PC-3 (cell line): ENCODE measurements at places on chromosomes 1 and 21.

GRCh38 chr1:225424562-225425200, 3.2 kb downstream of the LBR start:
- DNase-seq = peak; percentile 61

DNA sequence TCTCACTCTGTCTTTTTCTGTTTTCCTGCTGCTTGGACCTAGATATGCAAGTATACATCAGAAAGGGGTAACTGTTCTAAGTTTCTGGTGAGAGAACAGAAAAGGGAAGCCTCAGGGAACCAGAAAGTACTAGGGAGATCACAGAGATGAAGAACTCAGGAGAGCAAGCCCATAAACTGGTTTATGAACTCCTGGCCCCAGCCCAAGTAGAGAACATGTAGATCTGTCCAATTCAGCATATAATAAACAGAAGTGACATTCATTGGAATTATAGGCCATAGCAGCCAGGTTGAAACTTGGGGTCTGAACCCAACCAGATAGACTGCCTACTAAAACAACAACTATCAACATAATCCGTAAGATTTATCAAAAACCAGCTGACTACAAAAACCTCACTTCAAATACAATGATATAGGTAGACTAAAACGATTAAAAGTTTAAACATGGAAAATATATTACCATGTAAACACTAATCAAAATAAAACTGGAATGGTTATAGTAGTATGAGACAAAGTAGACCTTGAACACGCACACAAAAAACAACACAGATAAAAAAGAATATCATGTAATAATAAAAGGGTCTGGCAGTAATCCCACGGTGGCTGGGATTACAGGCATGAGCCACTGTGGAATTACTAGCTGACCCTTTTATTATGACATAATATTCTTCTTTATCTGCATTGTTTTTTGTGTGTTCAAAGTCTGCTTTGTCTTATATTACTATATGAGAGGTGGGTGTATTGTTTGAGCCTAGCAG, 65.0 kb downstream of the ZSWIM5 start:
- DNase-seq = no peak

GRCh38 chr1:160862203-160863060, at the start of gene CD244:
TSS of gene CD244 (minus strand) at chr1:160862887. CDS start at chr1:160862677, 210 bp downstream.
- DNase-seq = peak; percentile 64

- DNase-seq = peak; percentile 12
Observed at GRCh38 chr1:35269201-35269988, 886 bp downstream of the ZMYM4 start.

GRCh38 chr1:186772228-186772627, 56.5 kb upstream of the PLA2G4A start:
- DNase-seq = no peak

DNA sequence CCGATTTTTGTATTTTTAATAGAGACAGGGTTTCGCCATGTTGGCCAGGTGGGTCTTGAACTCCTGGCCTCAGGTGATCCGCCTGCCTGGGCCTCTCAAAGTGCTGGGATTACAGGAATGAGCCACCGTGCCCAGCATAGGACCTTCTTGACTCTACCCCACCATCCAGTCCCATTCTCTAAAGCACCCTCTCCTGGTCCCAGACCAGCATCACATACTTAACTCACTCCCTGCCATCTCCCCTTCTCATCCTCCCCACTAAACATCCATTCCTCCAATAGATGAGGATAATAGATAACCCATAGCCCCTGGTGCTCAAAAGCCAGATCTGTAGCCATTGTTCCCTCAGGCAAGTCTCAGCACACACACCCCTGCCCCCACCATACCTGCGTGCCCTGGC, 2.1 kb downstream of the ENTREP3 start:
- peak; percentile 34 for DNase-seq
